ENCODE measurements at places on chromosomes 11 and 22.

DNA sequence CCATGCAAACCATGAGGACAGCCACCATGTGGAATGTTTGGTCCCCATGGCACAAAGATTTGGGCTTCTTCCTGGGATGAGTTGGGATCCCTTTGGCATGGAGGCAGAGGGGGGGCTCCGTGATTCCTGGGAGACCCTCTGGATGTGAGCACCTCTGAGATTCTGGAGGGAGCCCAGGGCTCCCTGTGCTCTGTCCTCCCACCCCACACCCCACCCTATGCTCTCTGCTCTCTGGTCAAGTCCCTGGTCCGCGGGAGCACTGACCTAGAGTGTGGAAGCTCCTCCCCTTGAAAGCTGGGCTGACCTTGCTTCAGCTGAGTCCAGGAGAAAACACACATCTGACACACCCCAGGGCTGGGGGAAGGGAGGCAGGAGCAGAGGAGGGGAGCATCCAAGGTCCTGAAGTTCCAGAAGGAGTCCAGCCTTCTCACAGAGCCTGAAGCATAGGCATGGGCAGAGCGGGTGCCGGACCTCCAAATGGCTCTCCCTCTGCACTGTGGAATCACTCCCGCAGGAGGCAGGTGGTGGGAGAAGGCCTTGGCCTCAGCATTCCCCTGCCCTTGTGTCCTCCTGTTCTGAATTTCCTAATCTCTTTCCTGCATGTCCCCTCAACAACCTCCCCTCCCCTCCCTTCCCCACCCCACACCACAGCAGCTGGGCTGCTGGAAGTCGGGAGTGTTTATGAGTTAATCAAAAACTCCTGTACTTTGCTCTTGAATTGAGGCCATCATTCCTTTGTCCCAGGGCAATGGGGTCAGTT lies 25.7 kb upstream of the OAF start:
- no peak for DNase-seq

- peak; percentile 21 for DNase-seq
These were observed 20.8 kb upstream of the IL18BP start for GRCh38 chr11:71977743-71978418.

DNA sequence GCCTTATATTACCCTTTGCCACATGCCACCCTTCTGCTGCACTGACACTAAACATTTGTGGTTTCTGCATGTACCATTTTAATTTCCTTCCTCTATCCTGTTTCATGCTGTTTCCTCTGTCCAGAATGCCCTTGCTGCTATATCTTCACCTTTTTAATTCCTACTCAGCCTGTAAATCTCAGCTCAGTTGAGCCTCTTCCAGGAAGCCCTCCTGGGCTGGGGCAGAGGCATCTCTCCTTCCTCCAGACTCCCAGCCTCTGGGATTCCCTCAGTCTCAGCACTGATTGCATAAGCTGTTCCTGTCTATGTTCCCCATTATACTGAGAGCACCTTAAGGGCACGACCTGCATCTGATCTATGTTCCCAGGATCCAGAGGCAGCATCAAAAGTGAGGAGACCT lies 98.7 kb downstream of the RNF169 start:
- DNase-seq = no peak

DNA sequence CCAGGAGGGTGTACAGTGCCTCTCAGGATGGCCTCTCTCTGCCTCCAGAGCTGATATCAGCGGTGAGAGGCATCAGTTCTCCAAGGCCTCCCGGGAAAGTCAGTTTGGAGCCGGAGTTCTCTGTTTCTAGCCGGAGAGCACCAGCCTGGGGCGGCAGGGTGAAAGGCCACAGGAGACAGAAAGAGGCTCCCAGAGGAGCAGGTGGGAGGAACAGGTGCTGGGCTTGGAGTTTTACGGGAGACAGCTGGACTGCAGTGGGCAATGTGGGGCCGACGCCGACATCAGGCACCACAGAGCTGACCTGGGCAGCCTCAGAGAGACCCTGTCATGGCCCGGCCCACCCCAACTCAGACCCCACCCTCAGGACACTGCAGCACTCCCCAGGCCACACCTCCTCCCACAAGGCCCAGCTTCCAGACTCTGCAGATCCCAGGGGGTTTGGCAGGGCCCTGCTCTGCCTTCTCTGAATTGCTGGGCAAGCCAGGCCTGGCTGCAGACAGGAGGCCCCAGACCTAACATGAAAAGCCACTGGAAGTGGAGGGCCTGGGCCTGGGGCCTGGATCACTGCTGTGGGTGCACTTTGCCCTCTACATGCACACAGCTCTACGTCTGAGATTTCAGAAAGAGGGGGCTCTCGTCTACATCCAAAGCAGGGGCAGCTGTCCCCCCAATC lies 885.6 kb downstream of the BRD1 start:
- DNase-seq = no peak

DNA sequence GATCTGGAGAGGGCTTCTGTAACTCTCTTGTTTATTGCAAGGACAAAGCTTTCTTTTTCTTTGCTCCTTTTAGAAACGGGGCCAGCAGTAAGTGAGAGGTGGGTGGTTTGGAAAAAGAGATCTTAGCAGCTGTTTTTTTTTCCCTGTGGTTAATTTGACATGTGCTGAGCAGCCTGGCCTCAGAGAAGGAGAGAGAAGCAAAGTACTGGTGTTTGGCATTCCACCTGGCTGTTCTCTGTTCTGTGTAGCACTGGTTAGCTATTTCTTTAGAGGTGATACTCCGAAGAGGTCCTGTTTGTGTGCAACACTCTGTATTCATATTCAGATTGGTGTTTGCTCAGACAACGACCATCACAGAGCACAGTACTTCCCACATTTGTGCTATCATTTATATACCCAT lies 80.8 kb upstream of the SORL1-AS1 start:
- DNase-seq = no peak

DNA sequence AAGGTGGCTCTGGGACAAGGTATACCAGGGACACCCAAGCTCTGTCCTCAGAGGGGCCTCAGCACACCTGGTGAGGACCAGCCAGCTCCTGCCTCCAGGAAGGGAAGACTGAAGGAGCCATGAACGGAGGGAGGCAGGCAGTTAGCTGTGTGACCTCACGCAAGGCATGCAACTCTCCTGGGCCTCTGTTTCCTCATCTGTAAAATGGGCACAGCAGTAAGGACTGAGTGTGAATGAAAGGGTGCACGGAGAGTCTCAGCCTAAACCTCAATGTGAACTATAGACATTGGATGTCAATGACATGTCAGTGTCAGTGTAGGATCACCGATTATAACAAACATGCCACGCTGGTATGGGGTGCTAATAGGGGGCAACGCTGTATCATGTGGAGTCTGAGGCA lies 18.4 kb downstream of the PGA5 start:
- DNase-seq = no peak

DNA sequence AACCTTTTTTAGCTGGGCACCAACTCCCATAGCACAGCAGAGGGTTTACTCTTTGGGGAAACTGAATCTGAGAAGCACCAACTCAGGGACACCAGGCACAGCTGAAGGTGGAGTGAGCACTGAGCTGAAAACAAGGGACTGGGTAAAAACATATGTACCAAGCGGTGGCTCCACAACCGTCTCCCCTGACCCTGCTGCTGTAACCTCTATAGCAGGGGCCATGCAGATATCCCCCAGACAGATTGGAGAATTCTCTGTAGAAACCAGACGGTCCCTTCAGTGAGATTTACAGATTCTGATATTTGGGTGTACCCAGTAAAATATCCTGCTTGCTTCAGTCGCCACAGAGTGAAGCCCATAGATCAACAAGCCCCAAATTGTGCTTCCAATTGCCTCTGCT lies 4.3 kb upstream of the SNX32 start:
- no peak for DNase-seq

GRCh38 chr11:77403211-77403610 lies 70.7 kb downstream of the PAK1 start:
- DNase-seq = no peak

GRCh38 chr11:77815459-77815858 lies 5.1 kb downstream of the RSF1 start:
- no peak for DNase-seq

GRCh38 chr11:110463153-110463552 lies 33.4 kb downstream of the FDX1 start:
- DNase-seq = no peak

DNA sequence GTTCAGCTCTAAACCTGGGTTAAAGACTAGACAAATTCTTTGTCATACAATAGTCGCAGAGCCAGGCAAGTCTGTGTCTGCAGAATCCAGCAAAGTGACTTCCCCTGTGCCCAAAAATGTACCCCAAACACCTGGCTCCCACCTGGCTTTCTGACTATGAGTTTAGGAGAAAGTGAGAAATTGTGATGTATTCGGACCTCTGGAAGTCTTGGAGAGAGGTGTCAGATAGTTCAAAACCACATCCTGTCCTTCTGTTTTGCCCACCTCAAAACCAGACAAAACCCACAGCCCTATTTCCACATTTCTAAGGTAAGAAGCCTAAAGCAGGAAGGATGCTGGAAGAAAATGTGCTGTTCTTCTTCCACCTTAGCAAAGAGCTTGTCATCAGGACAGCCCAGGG lies 63.8 kb upstream of the CLMP start:
- no peak for DNase-seq

- DNase-seq = no peak
These were observed 56.2 kb upstream of the GLYAT start for GRCh38 chr11:58787903-58788302.

- no peak for DNase-seq
These were observed 5.4 kb upstream of the MAPK8IP2 start for GRCh38 chr22:50595189-50595588.

- no peak for DNase-seq
These were observed 32.7 kb upstream of the TXNRD2 start for GRCh38 chr22:19974268-19974861.

DNA sequence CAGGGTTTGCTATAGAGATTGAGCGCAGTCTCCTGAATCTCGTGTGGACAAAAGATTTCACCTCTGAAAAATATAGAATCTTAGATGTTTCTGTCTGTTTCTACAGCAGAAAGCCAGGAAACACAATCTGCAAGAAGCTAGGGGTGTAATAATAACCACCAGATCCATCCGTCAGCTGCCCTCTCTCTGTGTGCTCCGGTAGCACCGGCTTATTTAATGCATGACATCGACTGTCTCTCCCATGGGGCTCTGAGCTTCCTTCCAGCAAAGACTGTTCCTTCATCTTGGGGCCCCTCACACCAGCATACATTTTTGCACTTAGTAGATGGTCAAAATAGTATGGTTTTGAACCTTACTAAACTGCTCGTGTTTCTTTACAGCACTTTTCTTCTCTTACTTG lies 20.2 kb downstream of the BARX2 start:
- DNase-seq = no peak

DNA sequence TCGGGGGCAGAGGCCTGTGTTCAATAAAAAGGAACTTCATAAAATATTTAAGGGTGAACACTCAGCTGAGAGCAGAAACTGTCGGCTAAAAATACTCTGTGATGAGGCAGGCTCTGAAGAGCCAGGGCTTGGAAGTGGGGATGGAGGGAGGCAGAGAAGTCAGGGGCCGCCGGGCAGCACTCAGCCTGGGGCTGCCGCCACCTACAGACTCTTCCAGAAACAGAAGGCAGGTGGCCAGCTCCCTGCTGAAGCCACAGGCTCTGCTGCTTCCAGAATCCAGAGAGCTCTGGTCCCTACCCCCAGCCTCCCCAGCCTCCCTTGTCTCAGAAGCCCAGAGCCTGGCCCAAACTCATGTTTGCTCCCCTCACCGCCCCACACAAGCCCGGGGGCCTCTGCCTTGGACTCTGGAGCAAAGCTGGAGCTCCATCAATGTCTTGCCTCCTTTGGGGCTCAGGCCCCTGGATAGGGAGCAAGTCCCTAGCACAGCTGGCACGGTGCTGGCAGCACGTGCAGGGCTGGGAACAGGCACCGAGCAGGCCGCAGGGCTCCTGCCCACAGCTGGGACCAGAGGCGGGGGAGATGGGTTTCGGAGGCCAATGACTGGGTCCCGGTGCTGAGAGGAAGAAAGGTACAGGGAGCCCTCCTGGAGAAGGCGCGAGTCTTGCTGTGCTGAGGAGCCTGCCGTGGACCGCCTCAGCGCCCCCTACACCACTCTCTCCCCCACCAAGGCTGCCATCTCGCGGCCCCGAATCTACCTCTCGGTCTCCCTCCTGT lies 8.2 kb downstream of the LRFN4 start:
- no peak for DNase-seq

GRCh38 chr11:45180179-45180847 lies 33.9 kb downstream of the PRDM11 start:
- DNase-seq = no peak

DNA sequence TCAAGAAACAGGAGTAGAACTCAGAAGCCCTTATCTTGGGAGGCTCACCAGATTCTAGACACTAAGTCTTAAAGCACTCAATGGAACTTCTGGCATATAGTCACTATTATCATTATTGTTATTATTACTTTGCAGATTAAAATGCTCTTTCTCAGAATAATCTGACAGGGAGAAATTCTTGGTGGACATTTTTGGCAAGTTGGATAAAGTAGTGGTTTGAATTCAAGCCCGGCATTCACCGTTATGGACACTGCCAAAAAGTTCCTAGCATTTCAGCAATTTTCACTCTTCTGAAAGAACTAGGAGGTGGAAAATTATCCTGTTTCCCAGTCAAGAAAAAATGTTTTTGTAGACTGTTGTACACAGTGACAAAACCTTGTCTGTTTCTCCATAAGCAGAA lies 179.6 kb upstream of the ISX start:
- no peak for DNase-seq

DNA sequence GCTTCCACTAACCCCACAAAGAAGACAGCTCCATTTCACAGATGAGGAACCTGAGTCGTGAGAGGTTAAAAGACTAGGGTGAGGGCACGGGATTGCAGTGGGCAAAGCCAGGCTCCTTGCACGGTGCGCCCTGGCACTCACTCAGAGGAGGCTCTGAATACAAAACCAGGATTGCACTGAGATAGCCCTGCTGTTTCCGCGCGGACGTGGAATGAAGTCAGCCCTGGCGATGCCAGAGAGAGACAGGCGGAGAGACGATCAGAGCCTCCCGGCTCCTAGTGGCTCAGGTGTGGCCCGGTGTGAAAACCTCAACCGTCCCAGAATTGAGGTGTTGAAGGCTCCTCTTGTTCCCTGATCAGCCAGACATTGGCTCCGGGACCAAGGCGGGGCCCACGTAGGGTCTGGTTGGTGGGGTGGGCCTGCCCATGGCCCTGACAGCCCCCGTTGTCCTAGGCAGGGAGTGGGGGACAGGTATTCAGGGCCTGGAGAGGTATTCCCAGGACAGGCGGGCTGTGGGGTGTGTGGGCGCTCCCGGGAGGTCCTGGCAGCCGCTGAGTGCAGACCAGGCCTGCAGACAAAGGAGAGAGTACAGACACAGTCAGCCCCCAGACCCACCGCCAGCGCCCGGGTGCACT lies 43.1 kb upstream of the LINC01488 start:
- no peak for DNase-seq

All from activated CD4-positive, CD25-positive, alpha-beta regulatory T cell treated with anti-CD3 and anti-CD28 coated beads, Interleukin-2, amount 50 U/mL, for 16 hours (primary cell).